Heart left ventricle (tissue), 16 donors: ENCODE measurements at places on chromosomes 4 and X. TPM values are rescaled to one million over a fixed set of nuclear protein-coding genes. Genes with fewer than 3 reads are reported as not detected.

DNA sequence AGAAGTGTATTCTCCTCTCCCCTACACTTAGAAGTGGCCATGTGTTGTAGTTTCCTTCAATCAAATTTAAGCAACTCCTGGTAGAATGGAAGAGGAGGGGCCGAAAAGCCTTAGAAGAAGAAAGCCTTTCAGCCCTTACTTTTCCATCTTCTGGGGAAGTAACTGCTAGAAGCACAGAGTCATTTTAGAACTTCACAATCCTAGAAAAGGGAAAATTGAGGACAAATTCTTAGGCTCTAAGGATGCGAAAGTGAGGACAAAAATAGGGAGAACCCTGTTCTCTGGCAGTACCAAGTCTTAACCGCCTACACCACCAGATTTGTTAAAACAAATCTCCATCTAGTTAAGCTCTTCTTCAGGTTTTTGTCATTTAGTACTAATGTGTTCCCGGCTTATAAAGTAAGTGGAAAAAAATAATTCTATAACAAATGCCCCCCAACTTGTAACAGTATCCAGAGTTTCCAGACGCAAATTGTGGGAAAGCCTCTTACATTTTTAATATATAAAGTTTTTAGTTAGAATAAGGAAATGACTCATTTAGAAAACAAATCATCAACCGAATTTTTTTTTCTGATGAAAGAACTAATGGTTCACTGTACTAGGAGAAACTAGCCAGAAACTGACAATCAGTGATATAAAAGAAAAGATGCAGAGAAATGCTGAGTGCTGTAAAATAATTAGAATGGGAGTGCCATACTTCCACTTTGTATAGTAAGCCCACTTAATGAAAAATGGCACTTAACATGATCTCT is 76.0 kb downstream of the ARAP2 start:
- H3K36me3 ChIP-seq = no peaks in the 10 kb centered on the region
- H3K27ac ChIP-seq = no peak overlapping the region
- no peak for DNase-seq
- H3K4me1 ChIP-seq = no peaks in the 10 kb centered on the region
- H3K4me3 ChIP-seq = no peak overlapping the region
- H3K27me3 ChIP-seq = no peaks in the 10 kb centered on the region

DNA sequence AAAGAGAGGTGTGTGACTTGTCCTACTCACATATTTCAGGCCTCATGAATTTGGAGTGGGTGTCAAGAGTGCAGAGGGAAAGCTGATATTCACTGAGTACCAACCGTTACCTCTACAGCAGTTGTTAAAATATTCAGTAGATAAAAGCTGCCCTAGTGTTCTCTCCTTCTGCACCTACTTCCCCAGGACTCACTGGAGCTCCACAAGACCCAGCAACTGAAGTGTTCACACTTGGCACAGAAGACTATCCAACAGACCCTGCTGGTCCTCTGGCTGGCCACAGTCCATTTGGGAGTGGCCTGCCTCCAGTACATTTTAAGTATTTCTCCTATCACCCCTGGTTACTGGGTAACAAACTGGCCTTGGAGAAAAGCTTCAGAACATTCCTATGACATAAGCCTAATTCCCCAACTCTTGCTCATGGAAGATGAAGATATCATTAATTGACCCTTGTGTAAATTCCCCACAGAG is 70.8 kb downstream of the PPARGC1A start:
- H3K4me3 ChIP-seq = no peak overlapping the region
- peaks cover 22% of the 10 kb centered on the region for H3K4me1 ChIP-seq
- DNase-seq = peak; percentile 43

The PTPN13 gene
- total RNA-seq = 6.4 TPM

GRCh38 chrX:150977411-150978162 is 5.5 kb upstream of the HMGB3 start:
- no peaks in the 10 kb centered on the region for H3K4me1 ChIP-seq
- DNase-seq = no peak
- no peak overlapping the region for H3K4me3 ChIP-seq
- H3K36me3 ChIP-seq = no peaks in the 10 kb centered on the region
- H3K27me3 ChIP-seq = no peaks in the 10 kb centered on the region
- H3K27ac ChIP-seq = no peak overlapping the region

The CD38 gene
- total RNA-seq = 5.1 TPM

- DNase-seq = no peak
- H3K4me3 ChIP-seq = no peak overlapping the region
- peaks cover 28% of the 10 kb centered on the region for H3K4me1 ChIP-seq
- no peaks in the 10 kb centered on the region for H3K36me3 ChIP-seq
These were observed 6.7 kb upstream of the SH3BP2 start for GRCh38 chr4:2786152-2786671.

DNA sequence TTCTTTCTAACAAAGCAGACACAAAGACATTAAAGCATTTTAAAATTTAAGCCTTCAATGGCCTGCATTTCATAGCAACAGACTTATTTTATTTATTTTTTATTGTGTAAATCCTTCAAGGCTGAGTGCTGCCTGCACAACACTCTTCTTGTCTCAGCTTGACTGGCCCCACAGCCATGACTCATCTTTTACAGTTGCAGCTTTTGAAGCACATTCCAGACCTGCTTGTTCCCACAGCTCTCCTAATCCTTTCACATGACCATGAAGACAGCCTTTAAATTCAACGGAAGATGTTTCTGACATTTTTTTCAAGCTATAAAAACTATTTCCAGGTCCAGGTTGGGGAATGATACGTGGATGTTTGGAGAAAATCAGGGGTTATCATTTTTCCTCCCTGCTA is 276.9 kb upstream of the TACR3 start:
- H3K36me3 ChIP-seq = no peaks in the 10 kb centered on the region
- H3K27me3 ChIP-seq = no peaks in the 10 kb centered on the region
- H3K4me1 ChIP-seq = no peaks in the 10 kb centered on the region

DNA sequence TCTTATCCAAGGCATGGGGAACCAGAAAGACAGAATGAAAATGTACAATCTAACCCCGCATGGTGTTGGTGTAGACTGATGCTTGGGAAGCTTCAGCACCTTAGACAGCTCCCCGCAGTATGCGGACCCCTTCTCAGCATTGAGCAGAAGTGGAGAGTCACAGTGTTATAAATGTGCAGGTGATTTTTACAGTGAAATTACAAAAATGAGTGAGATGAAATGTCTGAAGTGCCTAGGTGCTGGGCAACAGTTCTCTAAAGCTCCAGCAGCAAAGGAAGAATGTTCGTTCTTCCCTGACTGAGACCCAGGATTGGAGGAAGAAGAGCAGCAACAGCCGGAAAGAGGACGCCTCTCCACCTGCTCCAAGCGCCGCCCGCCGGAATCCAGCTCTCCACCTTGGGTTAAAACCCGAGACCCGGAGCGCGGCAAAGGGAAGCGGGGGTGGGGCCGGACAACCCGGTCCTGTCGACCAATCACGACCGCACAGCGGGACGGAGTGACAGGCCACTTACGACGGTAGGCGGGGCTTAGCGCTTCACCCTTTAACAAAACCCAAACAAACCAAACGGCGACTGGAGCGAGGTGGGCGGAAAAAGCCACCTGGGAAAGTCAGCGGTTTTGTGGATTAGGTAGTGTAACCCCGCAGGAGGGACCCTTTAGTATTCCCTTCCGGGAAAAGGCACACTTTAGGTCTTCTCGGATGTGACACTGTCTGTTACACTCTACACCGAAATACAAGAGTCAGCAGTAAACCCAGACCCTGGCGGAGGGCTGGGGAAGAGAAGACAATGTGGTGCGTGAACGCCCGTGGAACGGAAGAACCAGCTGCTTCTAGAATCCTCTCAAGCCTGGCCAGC is at the start of gene GLRA3:
GLRA3 (minus strand) TSS at position 403 of the 857 bp plus-strand sequence. CDS start 436 bp downstream, outside the sequence.
- H3K27ac ChIP-seq = no peak within 1 kb of the TSS
- H3K4me1 ChIP-seq = no peaks in the 10 kb centered on the region
- DNase-seq = peak; percentile 24
- peaks cover 11% of the 10 kb centered on the region for H3K27me3 ChIP-seq
- H3K4me3 ChIP-seq = peak within 1 kb of the TSS; percentile 18
- H3K36me3 ChIP-seq = no peaks in the 10 kb centered on the region
